ENCODE measurements at places on chromosomes 16 and 17.

DNA sequence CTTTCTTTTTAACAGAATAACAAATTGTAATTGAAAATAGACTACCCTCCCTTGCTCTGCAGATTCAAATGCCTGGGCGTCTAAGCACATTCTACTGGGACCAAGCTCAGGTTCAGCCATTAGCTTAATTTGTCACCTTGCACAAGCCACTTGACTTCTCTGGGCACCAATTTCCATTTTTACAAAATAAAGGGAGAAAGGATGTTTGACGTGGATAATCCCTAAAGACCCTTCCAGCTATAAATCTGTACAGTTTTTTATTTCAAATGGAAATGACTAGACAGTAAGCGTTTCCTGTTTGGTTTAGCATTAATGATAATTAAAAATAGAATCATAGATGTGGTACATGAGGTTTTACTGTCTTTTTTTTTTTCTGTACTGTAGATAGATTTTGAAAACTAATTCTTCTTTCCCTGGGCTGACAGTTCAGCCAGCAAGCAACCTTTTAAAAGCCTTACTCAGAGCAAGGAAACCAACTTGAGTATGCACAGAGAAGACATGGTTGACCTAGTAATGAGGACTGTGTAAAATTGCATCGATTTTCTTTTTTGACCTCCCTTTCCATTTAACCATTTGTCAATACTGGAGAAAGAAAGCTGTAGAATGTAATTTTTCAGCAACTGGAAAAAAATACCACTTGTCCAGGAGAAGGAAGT is 1329.5 kb upstream of the CDH8 start:
- DNase-seq = no peak

- DNase-seq = no peak
Observed at GRCh38 chr16:47519546-47519945, 58.4 kb downstream of the PHKB start.

GRCh38 chr16:7405166-7405565 is 72.5 kb downstream of the RBFOX1 start:
- peak; percentile 40 for DNase-seq

GRCh38 chr16:31513126-31513525 is 4.9 kb upstream of the RUSF1 start:
- DNase-seq = no peak

- DNase-seq = no peak
Observed at GRCh38 chr17:65557349-65558310, 3.8 kb downstream of the AXIN2 start.

GRCh38 chr17:29709866-29710519 is 87.3 kb upstream of the CORO6 start:
- no peak for DNase-seq

DNA sequence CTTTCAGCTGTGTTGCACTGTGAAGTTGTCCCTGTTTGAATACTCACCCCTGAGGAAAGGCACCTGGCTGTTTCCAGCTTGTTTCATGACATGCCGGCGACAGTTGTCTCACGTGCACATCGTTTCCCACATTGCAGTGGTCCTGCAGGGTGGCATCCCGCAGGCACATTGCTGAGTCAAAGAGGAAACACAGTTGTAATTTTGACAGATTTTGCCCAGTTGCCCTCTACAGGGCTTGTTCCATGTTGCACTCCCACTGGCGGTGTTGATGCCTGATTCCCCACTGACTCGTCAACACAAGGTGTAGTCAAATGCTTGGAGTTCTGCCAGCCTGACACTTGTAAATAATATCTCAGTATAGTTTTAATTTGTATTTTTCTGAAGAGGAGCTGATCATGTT is 23.8 kb downstream of the EPN2 start:
- DNase-seq = no peak

DNA sequence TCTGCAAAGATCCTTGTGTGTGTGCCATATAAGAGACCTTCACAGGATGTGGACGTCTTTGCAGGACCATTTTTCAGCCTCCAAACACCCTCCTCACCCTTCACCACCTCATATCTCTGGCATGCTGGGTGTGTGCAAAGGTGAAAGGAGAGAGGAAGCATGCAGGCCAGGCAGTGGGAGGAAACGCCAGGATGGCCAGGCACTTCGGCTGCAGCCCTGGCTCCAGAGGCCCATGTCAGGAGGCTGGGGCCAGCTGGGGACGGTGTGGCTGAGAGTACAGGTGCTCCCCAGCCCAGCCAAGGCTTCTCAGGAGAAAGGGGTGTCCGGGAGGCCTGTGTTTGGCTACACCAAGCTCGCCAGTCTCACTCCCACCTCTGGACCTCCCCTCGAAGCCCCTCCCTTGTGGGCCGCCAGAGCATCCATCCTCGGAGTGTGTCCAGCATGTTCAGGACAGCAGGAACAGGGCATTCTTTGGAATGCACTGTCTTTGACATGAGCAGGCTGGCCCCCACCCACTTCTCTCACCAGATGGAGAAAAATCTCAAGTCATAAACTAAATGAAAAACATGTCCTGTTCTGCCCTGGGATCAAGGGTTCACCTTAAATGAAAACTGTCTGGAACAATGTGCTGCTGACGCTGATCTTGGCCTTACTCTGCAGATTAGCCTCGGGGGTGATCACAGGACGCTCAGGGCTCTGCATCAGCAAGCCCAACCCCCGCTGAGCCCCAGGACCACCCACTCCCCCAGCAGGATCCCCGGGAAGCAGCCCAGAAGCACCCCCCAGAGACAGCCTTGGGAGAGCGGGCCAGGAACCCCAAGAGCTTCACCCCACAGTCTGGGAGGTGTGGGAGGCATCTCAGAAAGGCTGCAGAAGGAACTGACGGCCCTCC is 15.9 kb downstream of the PEMT start:
- DNase-seq = no peak

DNA sequence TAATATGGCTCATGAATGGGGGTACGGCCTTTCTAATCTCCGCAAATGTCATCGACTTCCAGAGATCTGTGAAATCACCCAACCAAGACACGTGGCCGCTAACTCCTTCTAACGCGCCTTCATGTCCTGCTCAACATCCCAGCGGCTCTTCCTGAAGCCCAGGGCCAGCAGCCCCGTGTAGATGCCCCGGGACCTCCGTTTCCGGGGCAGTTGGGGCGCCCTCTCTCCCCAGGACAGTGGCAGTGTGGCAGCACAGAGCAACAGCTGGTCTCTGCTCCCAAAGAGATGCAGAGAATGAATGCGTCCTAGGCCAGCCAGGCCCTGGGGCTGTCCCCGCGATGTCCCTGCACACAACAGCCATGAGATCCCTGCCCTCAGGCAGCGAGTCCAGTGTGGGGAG is 153.5 kb downstream of the RBFOX3 start:
- no peak for DNase-seq

GRCh38 chr17:69945698-69946185 is 129.3 kb upstream of the KCNJ16 start:
- no peak for DNase-seq

DNA sequence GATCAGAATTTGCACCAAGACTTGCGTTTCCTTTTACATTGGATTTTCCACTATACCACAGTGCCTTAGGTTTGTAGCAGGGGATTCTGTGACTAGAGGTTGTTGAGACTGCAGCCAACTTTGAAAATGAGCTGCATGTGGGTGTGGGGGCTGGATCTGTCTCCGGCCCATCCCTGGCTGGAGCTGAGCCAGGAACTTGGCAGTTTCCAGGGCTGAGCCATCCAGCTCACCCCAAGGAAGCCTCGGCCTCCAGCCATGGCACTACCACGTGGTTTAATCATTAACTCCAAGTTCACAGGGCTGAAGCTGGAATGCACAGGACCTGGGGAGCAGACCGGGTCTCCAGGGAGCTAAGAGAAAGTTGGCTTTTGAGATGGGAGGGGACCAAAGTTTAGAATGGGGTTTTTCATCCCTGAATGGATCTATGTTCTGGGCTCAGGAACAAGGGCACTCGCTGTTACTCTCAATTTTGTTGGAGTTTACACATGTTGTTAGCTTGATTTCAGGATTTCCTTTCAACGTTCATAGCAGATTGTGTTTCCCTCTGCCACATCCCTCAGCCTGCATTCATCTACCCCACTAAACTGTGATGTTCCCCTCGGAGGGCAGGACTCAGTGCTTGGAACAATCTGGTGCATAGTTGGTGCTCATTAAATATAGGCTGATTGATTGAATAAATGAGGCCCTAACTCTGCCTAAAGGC is 42.3 kb upstream of the HNF1B start:
- DNase-seq = no peak

- no peak for DNase-seq
Observed at GRCh38 chr17:72514321-72514861, 393.6 kb downstream of the SOX9 start.

DNA sequence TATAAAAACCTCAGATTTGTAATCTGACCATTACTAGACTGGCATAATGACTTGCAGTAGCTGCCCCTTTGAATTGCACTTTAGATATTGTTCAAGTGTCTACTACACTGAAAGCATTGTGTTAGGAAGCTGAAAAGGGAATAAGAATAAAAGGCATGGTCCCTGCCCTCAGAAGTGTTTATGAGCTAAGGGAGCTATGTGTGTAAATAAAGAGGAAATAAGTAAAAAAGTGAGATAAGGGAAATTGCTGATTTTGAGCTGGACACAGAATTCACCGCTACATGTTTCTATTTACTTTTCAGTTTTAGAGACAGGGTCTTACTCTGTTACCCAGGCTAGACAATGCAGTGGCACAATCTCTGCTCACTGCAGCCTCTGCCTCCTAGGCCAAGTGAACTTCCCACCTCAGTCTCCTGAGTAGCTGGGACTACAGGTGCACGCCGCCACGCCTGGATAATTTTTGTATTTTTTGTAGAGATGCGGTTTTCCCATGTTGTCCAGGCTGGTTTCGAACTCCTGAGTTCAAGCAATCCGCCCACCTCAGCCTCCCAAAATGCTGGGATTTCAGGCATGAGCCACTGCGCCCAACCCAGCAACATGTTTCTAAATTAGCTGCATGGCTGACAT is 57.0 kb downstream of the GRB2 start:
- no peak for DNase-seq

- no peak for DNase-seq
Observed at GRCh38 chr17:14926526-14927122, 338.5 kb downstream of the PMP22 start.

DNA sequence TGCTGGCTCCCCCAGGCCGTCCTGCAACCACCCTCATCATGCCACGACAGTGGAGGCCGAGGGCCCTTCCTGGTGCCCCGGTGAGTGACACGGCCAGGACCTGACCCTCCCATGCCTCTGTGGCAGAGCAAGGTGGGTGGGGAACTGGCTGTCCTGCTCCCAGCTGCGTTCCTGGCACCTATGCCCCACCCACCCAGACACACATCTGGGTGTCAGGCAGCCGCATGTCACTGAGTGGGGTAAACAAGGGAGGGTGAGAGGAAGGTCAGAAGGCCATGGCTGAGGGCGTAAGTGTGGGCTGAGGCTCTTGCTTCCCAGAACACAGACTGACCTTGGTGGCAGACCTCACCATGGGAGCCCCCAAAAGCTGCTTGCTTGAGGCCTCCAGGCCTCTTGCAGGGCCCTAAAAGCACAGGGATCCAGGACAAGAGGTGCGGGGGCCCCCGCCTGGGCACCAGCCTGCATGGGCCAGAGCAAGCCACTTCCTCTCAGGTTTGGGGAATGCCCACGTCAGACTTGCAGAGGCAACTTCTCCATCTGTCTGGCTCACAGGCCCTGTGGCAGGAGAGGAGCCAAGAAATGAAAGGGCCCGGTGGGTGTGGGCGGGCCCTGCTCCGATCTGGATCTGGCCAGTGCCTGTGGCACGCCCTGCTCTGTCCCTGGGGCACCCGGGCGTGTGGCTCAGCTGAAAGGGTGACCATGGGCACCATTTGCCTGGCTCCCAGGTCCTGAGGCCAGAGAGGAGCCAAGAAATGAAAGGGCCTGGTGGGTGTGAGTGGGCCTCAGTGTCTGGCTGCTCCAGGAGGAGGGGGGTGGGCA is 3.9 kb upstream of the CCDC57 start:
- no peak for DNase-seq

GRCh38 chr16:64830653-64831052 is 291.2 kb downstream of the CDH11 start:
- no peak for DNase-seq

- no peak for DNase-seq
Observed at GRCh38 chr17:40348136-40348504, 16.4 kb downstream of the GJD3 start.

GRCh38 chr17:69227541-69227940 is 1.1 kb downstream of the ABCA10 start:
- DNase-seq = no peak

GRCh38 chr16:89506791-89507191 is 1.4 kb upstream of the SPG7 start:
- no peak for DNase-seq

GRCh38 chr16:84686707-84687298 is 13.0 kb upstream of the USP10 start:
- DNase-seq = no peak

GRCh38 chr17:40896916-40897455 is 11.9 kb upstream of the KRT20 start:
- DNase-seq = no peak

DNA sequence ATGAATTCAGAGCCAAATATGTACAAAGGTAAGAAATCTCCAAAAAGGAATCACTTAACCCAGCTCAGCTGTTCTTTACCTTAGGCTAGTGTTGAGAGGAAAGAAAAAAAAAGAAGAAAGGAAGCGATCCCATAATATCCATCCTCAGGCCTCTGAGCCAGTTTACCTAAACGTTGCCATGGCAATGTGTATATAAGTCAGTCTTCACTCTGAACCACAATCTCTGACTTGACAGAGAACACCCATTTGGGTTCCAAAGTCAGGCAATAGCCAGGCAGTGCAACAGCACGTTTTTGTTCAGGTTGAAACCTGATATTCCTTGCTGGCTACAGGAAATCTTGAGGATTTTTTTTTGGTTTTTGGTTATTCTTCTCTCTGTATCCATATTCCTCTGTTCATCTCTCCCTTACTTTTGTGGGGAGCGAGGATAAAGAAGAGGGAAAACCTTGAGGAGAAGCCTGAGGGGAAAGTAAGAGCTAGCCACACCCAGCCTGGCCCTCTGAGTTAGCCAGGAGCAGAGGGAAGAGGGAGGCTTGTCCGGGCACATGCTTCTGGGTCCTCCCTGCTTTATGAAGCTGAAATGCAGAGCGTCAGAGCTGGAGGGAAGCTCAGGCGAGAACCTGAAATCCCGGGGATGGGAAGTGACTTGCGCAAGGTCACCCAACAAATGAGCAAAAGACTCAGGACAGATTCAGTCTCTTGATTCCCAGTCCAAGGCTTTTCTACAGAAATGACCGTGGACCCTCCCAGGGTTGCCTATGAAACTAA is 152.7 kb downstream of the SOX9 start:
- DNase-seq = no peak

DNA sequence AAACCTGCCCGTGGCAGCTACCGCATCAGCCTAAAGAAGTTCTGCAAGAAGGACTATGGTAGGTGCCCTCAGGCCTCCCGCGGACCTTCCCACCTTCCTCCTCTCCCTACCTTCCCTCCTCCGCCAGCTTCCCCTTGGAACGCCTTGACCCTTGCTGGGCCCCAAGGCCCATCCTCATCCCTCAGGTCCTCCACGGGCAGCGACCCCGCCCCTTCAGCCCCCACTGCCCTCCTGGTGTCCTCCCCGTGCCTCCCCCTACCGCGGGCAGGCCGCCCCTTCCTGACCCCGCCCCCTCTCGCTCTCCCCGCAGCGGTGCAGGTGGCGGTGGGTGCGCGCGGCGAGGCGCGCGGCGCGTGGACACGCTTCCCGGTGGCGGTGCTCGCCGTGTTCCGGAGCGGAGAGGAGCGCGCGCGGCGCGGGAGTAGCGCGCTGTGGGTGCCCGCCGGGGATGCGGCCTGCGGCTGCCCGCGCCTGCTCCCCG is 1.4 kb upstream of the TBC1D24 start:
- no peak for DNase-seq

Measured in caudate nucleus (tissue), 63 donors.